Activated CD4-positive, alpha-beta T cell treated with anti-CD3 and anti-CD28 coated beads for 1 hour (primary cell): ENCODE measurements at places on chromosomes 16 and 17.

DNA sequence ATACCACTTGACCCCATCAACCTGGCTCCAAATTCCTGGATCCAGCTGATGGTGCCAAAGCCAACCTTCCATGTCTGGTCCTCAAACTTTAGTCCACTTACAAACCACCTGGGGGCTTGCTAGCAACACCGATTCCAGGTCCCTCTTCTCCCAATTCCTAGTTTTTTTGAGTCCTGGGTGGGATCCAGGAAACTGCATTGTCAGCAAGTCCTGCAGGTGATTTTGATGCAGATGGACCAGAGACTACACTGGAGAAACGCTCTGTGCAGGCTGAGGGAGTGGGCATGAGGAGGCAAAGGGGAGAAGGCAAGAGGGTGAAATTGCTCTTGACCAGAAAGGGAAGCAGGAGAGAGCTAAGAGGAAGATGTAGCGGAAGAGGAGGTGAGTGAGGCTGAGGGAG lies 21.0 kb upstream of the NOS2 start:
- DNase-seq, result no peak

GRCh38 chr17:67686241-67686640 lies 31.5 kb upstream of the NOL11 start:
- no peak for DNase-seq

DNA sequence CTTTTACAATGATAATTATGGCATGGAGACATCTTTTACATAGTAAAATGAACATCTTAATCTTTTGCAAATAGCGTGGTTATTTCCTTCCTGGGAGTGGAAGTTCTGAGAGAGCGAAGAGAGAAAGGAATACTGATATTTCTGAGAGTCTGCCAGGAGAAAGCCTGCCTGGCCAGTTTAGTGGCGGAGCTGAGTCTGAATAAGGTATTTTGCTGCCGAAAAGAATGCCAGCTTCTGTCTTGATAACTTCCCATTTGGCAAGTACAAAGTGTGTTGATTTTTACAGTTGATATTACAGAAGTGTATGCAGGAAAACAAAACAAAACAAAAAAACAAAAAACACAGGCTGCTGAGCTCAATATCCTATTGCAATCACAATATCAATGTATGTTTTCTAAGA lies 55.9 kb downstream of the KCNJ2 start:
- no peak for DNase-seq

DNA sequence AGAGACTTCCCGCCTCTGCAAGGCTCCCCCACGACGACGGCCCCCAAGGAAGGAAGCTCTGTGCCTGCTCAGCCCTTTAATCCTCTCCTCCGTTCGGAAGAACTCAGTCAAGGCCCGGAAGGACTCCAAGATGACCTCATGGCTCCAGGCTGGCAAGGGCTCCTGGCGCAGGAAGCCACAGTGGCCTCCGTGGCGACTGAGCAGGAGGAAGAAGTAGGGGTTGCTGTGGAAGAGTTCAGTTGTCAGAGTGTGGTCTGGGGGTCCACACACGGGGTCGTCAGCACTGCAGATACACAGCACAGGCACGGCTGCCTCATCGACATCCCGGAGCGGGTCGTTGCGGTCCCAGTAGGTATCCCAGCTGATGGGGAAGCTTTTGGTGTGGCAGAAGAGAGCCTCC lies 4.2 kb downstream of the ABHD15 start:
- no peak for DNase-seq

DNA sequence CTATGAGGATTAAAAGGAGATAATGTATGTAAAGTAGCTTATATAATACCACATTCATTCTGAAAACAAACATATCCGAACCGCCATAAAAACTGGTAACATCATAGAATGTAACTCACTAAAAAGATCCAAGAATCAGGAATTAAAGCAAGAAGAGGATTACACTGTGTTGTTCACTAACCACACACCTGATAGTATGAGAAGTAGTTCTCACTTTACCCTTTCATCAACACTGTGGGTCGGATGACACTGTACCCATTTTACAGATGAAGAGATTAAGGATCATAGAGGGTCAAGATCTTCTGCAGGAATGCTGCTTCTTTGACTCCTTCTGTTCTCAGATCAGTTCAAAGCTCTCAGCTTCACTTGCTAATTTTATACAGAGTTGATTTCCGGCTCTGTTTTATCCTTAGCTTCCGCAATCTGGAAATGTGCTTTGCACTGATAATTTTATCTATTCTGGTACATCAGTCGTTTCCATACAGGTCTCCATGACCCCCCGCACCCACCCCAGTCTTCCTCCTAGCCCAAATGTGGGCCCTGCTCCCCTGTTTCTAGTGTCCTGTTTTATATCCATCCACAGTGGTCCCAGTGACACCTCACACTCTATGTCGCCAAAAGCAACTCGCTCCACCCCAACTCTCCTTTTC lies 288.6 kb upstream of the CCL2 start:
- DNase-seq, result no peak

DNA sequence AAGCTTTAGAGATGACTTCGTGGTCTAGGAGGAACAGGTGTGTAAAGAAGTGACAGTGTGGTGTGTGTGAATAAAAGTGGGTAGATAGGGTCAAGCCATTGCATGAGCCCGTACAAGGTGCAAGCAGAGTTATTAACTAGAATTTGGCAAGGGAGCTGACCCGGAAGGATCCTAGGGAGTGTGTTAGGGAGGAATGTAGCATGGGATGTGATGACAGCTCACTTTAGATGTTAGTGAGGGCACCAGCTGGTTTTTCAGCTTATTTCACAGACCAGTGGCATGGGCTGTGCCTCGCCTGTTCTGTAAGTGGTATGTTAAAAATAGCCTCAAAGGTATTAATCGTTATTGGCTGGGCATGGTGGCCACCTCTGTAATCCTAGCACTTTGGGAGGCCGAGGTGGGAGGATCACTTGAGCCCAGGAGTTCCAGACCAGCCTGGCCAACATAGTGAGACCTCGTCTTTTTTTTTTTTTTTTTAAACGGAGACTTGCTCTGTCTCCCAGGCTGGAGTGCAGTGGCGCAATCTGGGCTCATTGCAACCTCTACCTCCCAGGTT lies 8.3 kb downstream of the ANKRD40CL start:
- DNase-seq, result no peak

GRCh38 chr17:82528484-82529265 lies 9.1 kb downstream of the FOXK2 start:
- no peak for DNase-seq

DNA sequence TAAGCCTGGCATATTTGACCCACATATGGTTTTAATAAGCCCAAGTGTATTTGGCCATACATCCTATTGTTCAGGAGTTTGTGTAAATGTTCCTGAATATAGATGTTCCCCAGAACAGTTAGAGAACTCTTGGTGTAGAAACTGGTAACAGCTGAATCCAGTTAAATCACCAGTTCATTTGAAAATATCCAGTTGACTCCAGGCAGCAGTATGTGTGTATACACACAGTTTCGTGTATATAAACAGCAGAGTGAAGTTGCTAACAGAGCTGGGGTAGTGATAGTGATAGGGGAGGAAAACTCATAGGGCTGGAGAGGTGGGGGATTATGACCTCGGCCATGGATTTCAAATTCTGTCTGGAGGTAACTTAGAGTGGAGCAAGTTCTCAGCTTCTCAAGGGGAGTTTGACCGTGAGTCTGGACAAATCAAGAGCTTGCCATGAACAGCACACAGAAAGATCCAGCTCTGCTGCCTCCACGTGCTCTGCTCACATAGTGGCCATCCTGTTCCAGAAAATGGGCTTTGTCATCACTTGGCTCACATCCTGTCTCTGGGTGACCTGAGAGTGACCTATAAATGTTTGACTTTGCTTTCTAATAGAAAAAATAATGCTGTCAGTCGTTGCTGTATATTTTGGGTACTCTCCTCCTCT lies 30.6 kb upstream of the MMD start:
- DNase-seq, result no peak

GRCh38 chr17:31226950-31227349 lies 70.1 kb downstream of the OMG start:
- no peak for DNase-seq
